ENCODE measurements at places on chromosomes 2 and 18.

DNA sequence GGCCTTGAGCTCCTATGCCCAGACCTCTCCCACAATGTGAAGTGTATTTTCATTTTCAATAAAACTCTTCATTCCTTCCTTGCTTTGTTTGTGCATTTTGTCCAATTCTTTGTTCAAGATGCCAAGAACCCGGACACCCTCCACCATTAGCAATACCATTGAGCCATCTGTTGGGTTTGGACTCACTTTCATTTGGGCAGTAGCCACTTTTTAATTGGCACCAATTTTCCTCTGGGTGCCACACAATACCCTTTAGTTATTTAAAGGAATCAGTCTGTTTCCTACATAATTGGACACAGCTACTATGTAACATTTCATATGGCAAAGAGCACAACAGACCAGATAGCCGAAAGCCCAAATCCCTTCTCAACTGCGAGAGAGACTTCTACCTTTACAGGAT lies 22.5 kb upstream of the SLC35G4 start:
- no peak for DNase-seq

- DNase-seq, result no peak
Measured at GRCh38 chr2:159052157-159052601, 83.7 kb downstream of the TANC1 start.

GRCh38 chr2:1956520-1957289 lies 212.4 kb upstream of the PXDN start:
- DNase-seq, result no peak

GRCh38 chr18:211582-211981 lies 53.2 kb downstream of the USP14 start:
- no peak for DNase-seq

DNA sequence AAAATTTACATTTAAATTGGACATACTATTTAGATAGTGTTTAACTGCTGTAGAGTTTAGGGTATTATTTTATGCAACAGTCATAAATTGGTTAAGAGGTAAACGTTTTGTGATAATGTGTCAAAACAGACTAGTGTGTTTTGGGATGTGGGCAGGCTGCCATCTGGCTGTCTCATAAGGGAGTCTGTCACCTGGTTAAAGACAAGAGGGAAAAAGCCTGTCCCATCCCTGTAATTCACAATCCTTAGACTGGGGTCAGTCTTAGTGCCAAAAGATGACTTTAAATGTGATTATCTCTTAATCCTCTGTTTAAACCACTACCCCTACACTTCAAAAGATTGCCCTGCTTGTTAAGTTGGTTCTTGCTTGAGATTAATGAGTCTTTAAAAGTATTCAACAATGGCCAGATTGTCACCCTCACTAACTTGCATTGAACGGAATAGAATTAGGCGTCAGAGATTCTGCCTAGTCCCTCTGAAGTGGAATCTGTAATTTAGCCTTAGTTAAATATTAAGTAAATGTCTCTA lies 59.2 kb downstream of the SGPP2 start:
- DNase-seq, result no peak

DNA sequence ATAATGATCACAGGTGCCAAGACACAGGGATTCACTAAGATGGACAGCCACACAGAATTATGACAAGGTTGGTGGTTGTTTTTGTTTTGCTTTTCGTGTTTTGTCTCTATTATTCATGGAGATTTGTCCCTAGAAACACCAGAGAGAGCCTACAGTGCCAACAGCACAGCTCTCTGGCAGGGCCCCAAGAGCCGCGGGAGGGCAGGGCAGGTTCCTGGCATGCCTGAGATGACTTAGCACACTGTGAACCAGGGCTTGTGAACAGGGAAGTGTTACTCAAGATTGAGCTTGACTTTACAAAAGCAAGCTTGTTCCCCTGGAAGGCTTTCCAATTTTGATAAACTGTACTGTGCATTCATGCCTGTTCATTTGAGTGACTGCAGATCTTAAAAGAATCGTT lies 437.4 kb upstream of the SALL3 start:
- no peak for DNase-seq

GRCh38 chr18:8767340-8767739 lies 62.0 kb downstream of the MTCL1 start:
- no peak for DNase-seq

DNA sequence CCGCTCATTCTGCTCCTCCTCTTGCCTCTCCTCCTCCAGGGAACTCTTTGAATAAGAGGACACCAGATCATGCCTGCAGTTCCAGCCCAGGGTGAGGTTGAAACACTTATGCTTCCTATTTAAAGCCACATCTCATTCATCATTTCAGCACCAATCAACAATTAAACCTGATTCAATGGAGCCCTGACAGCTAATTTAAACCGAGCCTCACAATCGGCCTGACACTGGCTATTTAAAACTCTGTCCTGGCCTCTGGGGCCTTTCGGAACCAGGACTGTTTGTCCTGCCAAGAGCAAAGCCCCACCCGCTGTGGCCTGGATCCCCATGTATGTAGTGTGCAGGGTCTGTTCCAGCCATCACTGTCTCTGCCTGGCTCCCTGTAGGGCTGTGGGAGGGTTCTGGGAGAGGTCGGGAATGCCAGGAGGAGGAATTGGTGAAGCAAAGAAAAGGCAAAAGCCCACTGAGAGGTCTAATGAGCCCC lies 97.4 kb downstream of the MCFD2 start:
- DNase-seq, result no peak

DNA sequence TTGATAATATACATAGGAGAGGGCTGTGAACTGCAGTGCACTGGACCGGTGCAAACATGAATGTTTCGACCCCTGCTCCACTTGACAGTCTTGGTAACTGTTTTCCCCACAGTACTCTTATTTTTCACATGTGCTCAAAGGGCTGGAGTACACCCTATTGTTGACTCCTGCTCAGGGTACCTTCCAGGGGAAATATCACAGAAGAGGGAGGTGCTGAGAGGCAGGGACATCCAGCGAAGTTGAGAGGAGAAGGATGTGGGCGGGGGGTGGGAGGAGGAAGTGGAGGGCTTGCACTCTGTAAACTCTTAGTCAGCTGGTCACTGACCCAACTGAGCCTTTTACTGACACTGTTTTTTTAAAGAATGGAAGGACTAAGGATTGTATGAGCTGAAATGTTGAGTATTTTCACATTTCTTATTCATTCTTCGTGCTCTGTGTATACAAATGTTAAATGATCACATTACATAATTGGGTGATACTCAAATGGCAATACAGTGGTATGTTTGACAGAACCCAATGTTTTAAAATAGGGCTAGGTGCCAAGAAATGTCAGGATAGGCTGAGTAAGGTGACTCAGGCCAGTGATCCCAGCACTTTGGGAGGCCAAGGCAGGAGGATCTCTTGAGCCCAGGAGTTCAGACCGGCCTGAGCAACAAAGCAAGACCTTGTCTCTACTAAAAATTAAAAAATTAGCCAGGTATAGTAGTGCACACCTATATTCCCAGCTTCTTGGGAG lies 10.0 kb downstream of the INPP4A start:
- DNase-seq, result peak; percentile 39

GRCh38 chr2:138193416-138194213 lies 229.3 kb downstream of the HNMT start:
- DNase-seq, result no peak

DNA sequence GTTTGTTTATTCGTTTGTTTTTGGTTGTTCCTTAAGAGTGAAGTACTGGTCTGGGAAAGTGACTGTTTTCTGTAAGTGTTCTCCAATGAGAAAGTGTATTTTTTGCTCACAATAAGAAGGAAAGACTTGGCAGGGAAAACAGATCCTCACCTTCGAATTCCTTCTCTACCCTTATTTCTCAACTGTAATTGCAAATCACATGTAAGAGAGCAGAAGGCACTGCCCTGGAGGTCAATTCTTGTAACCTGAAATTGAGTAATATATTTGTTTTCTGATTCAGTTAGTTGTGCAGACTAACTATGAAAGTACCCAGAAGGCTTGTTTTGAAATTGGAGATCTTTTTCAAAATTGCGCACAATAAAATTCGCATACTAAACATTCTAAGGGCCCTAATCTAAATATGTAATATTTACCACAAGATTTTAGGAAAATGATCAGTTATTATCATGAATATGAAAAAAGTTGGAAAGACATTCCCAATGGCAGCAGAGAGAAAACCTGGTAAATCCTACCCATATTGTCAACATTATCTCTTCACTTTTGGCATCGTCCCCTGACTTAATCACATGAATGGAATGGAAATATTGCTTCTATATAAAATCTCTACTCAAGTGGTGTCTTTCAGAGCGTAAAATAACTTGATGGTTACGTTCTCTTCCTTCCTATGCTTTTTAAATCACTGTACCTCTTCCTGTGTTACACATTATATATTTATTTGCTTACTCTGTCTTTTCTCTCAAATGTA lies 24.1 kb downstream of the TFPI start:
- no peak for DNase-seq

DNA sequence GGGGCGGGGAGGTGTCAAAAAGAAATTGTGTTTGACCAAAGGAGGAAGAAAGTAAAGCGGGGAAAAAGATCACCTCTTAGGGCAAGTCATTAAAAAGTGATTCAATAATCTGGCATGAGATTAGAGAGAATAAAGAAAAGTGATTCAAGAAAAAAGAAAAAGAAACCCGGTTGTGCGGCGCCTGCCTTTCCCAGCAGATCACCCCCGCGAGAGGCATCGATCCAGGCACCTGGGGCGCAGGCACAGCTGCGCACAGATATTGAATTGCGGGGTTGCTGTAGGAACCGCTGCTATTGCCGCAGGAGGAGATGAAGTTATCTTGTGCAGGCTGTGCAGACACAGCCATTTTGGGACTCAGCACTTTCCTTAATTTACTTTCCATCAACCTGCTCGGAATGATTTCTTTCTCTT lies 71.2 kb downstream of the PLB1 start:
- no peak for DNase-seq

DNA sequence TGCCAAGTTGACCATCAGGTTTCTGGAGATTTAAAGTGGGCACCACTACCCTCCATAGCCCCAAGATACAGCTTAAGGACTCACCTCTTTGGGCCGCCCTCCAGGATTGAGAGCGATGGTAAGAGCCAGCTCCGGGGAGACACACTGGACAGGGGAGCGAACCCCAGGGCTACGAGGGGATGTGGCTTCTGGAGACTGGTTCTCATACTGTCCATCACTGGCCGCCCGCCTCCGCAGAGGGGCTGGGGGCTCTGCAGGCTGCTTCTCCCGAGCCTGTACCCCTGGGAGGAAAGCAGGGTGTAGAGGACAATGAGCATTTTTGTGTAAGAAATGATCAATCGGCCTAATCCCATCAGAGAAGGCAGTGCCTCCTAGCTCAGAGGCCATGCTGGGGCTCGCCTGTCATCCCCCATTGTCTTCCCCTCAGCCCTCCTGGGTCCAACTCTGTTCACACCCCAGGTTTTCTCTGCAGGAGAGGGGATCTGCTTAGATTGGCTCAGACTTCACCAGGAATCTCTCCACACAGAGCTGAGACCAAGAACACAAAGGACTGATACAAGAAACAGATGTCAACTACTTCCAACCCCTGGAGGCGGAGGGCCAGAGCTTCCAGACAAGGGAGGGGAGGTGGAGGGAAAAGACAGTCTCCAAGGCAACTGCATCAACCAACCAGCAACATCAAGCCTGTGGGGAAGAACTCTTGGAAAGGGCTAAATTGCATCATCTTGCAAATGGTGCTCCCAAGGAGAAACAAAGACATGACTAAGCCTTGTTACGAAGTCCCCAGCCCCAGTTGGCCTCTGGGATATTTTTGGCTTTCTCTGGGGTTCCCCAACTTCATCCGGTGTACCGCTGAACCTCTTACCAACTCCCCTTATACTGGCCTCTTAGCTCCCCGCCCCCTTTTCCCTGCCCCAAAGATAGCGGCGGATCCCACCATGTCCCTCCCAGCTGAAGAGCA lies 166.6 kb downstream of the TNS1 start:
- DNase-seq, result peak; percentile 25

DNA sequence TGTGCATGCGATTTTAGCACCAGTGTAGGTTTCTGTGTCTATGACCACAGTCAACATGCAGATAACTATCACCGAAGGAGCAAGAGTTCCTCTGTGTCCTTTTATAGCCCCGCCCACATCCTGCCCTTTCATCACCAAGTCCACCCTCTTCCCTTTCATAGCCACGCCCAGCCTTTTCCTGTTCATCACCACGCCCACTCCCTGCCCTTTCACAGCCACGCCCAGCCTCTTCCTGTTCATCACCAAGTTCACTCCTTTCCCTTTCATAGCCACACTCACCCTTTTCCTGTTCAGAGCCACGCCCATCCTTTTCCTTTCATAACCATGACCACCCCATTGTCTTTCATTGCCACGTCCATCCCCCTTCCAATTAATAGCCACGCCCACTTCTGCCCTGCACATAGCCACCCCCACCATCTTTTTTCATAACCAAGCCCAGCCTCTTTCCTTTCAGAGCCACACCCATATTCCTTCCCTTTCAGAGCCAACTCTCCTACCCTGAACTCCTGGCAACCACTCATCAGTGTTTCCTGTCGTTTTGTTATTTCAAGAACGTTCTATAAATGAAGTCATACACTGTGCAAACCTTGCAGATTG lies 273.9 kb downstream of the MYT1L start:
- peak; percentile 64 for DNase-seq

DNA sequence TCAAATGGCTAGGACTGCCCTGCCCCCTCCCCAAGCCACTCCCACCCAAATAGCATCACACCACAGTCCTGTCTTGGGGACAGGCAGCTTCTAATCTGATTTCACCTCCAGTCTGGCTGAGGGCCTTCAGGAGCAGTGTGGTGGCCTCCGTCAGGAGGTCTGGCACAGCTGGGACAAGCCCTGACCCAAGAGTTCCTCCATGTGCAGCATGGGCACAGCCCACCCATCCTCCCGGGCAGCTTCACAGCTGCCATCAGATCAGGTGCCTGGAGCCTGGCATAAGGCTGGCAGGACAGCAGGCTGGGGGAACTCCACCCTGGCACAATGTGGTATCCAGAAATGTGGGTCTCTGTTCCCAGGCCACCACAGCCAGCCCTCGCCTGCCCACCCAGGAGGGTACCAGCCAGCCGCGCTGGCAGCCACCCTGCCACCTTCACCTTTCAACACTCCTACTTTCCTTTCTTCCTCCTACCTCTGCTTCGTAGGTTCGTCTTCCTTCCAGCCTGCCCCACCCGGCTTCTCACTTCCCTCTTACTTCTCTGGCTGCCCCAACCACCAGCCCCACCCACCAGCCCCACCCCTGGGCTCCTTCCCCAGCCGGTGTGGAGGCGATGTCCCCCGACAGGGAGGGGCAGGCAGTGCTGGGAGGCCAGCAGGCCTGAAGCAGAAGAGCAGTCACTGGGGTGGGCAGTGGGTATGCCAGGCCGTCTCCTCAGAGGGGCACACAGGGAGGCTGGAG lies at the start of gene CAPG:
Gene CAPG, minus strand, starts transcription at position 522 of the 739 bp plus-strand sequence. CDS start 8,221 bp downstream, outside the sequence.
- peak; percentile 77 for DNase-seq

DNA sequence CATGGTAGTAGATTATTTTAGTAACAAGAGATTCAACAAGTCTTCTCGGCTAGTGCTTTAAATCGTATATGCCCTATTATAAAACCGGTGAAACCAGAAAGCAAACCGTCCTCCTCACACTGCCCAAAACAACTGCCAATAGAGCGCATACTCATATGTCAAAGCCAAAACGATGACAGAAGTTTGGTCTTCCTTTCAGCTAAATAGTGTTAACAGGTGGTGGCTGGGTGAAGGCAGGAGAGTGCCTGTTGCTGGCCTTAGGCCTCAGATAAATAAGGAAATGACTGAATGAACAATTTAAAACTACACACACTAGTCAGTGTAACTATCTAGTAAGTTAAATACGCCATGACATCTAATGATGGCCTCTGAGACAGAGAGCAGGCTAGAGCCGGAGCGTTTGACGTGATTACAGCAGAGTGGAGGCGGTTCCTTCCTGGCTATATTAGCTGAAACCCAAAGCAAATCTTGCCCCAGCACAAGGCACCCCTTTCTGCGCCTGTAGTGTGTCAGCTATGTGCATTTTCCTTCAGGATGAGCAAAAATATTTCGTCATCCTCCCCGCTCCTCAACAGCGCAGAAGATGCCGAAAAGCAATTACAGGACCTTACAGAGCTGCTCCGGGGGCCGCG lies 1.6 kb downstream of the LONRF2 start:
- no peak for DNase-seq

GRCh38 chr2:62306751-62307468 lies 111.0 kb downstream of the B3GNT2 start:
- peak; percentile 62 for DNase-seq

All from CD4-positive, alpha-beta T cell treated with Interleukin-15 for 1 hour (primary cell).